ENCODE measurements at places on chromosomes 6 and 20.

DNA sequence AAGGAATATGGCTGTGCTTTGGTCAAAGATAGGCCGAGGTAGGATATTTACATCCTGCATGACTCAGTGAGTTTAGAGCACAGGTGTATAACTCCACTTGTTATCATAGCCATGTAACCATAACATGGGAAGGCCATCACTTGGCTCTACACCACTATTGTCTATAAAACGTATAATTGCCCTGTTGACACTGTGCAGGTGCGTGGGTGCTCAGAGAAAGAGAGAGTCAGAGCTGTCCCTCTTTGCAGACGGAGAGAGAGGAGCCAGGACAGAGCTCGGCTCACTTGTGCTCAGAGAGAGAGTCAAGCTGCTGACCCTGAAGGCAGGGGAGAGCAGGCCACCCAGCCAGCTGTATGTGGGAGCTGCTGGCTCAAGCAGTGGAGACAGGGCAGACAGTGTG lies 46.0 kb downstream of the OR2B6 start:
- DNase-seq = no peak

DNA sequence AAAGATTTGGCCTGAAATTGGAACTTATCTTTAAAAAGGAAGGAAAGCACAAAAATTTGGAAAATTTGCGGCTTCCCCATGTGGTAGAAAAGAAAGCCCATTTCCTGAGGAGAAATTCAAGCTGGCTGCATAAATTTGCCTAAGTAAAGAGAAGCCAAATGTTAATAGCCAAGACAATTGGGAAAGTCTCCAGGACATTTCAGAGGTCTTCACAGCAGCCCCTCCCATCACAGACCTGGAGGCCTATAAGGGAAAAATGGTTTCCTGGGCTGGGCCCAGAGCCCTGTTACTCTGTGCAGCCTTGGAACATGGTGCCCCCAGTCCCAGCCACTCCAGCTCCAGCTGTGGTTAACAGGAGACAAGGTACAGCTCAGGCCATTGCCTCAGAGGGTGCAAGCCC lies 736.5 kb downstream of the HACE1 start:
- no peak for DNase-seq

- no peak for DNase-seq
These were observed 22.7 kb upstream of the MOCS1 start for GRCh38 chr6:39956936-39957335.

DNA sequence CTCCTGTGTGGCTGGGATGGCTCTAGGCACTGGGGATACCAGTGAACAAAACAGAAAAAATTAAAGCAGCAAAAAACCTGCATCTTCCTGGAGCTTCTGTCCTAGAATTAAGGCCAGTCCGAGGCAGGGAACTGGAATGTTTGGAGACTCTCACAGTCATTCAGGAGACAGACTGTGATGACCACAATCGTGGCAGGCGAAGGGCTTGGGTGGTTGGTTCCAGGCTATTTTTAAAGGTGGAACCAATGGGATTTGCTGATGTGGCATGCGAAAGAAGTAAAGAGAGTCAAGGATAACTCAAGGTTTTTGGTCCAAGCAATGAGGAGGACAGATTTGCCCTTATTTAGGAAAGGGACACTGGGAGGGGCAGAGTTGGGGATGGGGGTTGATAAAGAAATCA lies 66.9 kb downstream of the SULF2 start:
- DNase-seq = no peak

DNA sequence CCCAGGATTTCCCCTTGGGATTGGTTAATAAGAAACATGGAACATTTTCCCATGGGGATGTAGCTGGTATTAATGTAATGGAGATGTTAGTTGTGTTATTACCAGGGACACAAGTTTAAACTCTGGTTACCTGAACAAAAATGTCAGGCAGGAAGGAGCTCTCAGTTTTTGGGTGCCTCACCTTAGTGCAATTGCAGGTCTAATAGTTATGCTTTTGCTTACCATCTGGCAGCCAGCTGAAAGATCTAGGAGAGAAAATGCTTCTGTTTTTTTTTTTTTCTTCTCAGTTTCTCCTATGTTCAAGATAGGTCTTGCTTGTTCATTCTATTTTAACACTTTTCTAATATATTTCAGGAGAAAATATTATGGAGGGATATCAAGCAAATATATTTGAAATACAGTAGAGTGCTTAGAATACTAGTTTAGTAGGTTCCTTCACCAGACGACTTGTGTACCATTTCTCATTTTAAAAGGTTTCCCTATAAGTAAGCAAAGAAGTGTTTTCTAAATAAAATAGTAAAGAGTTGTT lies 4.2 kb upstream of the UBE2J1 start:
- DNase-seq = no peak

DNA sequence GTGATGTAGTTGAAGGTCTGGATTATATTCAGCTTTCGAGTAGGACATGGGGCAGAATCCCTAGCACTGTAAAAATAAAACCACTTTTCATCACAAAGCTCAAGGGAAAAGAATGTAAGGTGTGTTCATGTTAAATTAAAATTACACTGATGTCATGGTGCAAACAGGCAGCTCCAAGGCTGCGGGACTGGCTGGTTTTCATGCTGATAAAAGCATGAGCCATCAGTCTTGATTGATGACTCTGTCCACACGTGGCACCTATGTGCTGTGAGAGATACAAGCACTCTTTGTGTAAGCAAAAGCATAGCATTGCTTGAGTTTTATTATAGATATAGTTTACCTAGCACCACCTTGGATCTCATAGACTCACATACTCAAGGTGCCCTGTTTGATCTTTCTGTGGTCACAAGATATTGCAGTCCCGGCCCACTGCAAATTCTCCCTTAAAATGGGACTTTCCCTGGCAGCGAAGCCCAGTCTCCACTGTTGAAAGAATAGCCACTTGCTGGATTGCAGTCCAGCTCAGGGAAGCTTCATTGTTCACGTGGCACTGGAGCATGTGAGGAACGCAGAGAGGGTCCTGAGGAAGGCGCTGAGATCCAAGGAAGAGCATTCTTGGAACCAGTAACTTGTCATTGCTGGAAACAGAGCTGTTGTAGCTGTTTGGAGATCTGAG lies 90.6 kb downstream of the TIAM2 start:
- no peak for DNase-seq

DNA sequence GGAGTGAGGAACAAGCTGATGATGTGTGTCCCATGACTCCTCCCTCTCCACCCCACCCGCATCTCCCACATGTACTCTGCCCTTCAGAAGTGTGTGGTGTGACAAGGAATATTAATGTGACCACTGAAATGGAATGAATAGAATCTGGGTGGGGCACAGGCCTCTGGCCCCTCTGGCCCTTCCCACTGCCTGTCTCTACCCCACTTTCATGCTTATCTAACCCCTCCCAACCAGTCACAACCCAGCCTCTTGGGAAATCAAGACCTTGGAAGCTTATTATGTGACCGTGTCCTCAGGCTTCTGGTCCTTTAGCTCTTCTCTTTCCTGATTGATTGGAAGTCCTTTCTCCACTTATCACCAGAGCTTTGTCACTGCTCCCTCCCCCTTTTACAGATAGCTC lies 312.2 kb upstream of the SOX4 start:
- no peak for DNase-seq

DNA sequence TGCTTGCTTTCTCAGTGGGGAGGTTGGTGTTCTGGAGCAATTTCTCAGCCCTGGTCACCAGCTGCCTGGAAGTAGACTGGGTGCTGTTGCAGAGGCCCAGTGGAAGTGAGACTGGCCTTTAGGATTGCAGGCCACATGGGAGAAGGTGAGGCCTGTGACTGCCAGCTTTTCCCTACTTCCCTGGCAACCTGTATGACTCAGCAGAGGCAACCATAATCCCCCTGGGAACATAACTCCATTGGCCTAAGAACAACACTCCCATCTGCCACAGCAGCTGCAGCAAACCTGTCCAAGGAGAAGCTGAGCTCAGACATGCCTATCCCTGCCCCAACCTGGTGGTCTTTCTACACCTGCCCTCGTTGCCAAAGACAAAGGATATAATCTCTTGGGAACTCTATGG lies 473.5 kb upstream of the SPTLC3 start:
- no peak for DNase-seq

- no peak for DNase-seq
These were observed 241.8 kb downstream of the CLIC5 start for GRCh38 chr6:45773906-45774305.

GRCh38 chr6:16336056-16336818 lies 97.8 kb downstream of the GMPR start:
- DNase-seq = no peak

- no peak for DNase-seq
These were observed 37.1 kb downstream of the MYLK4 start for GRCh38 chr6:2713473-2714110.

GRCh38 chr20:34798871-34799270 lies 26.6 kb downstream of the NCOA6 start:
- no peak for DNase-seq
